ENCODE measurements at places on chromosomes 5 and 9. TPM values are rescaled to one million over a fixed set of nuclear protein-coding genes. Genes with fewer than 3 reads are reported as not detected.

DNA sequence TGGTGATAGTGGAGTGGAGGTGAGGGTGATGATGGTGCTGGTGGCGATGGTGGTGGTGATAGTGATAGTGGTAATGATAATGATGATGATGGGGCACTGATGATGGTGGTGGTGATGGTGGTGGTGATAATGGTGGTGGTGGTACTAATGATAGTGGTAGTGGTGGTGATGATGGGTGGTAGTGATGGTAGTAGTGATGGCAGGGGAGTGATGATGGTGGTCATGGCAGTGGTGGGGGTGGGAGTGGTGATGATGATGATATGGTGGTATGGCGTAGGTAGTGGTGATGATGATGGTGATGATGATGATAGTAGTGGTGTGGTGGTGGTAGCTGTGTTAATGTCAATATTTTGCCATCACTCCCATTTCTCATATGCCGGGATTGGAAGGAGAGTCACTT, 44.5 kb upstream of the ORM1 start:
- DNase-seq = no peak
- no peaks in the 10 kb centered on the region for H3K27me3 ChIP-seq
- H3K4me1 ChIP-seq = no peaks in the 10 kb centered on the region
- H3K4me3 ChIP-seq = no peak overlapping the region

TEX48 gene
- not detected for total RNA-seq

NFIB gene
- 0.40 TPM for total RNA-seq

DNA sequence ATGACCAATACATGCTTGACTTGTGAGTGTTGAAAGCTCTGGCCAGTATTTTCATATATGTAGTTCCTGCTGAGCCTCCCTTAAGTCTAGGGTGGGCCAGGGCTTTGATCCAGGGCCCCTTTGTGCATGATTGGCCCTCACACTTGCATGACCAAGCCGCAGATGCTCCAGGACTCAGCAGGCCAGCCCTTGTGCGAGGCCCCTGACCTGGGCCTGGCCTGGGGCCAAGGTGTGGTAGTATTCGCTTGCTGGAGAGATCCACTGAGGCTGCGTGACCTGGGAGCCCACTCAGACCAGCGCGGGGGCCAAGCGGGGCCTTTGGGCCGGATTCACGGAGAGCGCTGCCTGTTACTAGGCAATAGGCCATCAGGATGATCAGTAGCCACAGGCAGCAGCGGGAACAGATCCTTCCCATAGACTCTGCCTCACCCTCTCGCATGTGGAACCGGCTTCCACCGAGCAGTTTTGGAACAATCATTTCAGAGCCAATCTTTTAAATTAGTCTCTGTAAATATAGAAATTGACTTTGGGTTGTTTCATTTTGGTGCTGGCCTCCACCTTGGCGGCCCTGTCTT, 79.0 kb upstream of the PTCH1 start:
- H3K4me3 ChIP-seq = no peak overlapping the region
- H3K4me1 ChIP-seq = no peaks in the 10 kb centered on the region
- no peak for DNase-seq
- no peaks in the 10 kb centered on the region for H3K36me3 ChIP-seq
- no peaks in the 10 kb centered on the region for H3K27me3 ChIP-seq

PCDHB9 gene
- 3.1 TPM for total RNA-seq

DNA sequence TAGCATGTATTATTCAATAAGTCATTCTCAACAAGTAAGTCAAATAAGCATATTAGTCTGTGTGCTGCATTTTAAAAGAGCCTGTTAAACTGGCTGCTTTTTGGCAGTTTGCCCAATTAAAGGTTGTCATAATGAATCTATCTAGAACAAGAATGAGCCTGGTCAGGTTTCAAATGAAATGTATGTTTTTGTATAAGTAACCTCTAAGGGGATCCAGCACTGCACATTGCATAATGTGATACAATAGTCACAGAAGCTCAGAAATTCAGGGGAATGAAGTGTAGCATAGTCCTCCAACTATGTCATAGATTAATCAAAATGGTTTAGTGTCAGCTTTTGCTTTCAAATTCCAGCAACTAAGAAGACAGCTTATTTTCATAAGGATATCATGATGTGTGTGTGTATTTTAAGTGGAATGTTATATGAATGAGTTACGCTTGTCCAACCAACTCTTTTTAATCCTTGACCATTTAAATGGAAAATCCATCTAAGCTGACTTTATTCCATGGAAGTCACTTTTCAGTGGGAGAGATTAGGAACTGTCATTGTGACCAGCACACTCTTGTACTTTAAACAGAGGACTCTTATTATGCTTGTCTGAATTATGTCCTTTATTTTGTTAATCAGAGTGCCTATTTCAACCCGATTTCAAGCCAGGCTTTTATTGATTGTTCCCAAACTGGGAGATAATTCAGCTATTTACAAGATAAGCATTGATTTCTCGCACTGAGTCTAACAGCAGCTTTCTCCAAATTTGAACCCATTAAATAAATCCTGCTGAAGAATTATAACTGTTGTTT, 283.9 kb upstream of the ADAMTSL1 start:
- H3K27ac ChIP-seq = no peak overlapping the region
- no peaks in the 10 kb centered on the region for H3K36me3 ChIP-seq
- DNase-seq = no peak
- no peaks in the 10 kb centered on the region for H3K4me1 ChIP-seq
- H3K27me3 ChIP-seq = no peaks in the 10 kb centered on the region

SHOC1 gene
- not detected for total RNA-seq

PCDHB2 gene
- total RNA-seq = 34.2 TPM

GRCh38 chr5:153745778-153746395, 255.4 kb downstream of the GRIA1 start:
- no peaks in the 10 kb centered on the region for H3K36me3 ChIP-seq
- no peaks in the 10 kb centered on the region for H3K27me3 ChIP-seq
- peaks cover 22% of the 10 kb centered on the region for H3K4me1 ChIP-seq
- no peak overlapping the region for H3K4me3 ChIP-seq
- H3K27ac ChIP-seq = no peak overlapping the region

DNA sequence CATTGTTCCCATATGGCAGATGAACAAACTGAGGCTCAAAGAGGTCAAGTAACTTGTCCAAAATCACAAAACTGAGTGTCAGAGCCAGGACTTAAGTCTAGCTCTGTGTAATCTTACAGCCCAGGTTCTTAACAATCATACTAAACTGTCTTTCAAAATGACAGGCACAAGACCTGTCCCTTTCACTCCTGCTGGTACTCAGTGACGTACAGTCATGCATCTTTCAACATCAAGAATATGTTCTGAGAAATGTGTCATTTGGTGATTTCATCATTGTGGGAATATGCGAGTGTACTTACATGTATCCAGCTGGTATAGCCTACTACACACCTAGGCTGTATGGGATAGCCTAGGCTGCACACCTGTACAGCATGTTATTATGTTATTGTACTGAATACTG, 646.8 kb upstream of the WWC1 start:
- H3K27me3 ChIP-seq = no peaks in the 10 kb centered on the region
- no peak overlapping the region for H3K4me3 ChIP-seq
- no peak overlapping the region for H3K27ac ChIP-seq

BAAT gene
- 0.09 TPM for total RNA-seq

ADRB2 gene
- 0.40 TPM for total RNA-seq

LHX3 gene
- not detected for total RNA-seq

- H3K4me1 ChIP-seq = no peaks in the 10 kb centered on the region
- H3K4me3 ChIP-seq = no peak overlapping the region
- no peaks in the 10 kb centered on the region for H3K27me3 ChIP-seq
These were observed 138.8 kb downstream of the PCSK1 start for GRCh38 chr5:96293966-96294883.

WNK2 gene
- total RNA-seq = 16.7 TPM

FKTN gene
- 34.2 TPM for total RNA-seq

- H3K4me3 ChIP-seq = no peak overlapping the region
- no peak overlapping the region for H3K27ac ChIP-seq
- no peaks in the 10 kb centered on the region for H3K4me1 ChIP-seq
- no peaks in the 10 kb centered on the region for H3K36me3 ChIP-seq
These were observed 162.0 kb downstream of the DOCK2 start for GRCh38 chr5:169798906-169799660.

MARCHF3 gene
- 6.1 TPM for total RNA-seq

DNA sequence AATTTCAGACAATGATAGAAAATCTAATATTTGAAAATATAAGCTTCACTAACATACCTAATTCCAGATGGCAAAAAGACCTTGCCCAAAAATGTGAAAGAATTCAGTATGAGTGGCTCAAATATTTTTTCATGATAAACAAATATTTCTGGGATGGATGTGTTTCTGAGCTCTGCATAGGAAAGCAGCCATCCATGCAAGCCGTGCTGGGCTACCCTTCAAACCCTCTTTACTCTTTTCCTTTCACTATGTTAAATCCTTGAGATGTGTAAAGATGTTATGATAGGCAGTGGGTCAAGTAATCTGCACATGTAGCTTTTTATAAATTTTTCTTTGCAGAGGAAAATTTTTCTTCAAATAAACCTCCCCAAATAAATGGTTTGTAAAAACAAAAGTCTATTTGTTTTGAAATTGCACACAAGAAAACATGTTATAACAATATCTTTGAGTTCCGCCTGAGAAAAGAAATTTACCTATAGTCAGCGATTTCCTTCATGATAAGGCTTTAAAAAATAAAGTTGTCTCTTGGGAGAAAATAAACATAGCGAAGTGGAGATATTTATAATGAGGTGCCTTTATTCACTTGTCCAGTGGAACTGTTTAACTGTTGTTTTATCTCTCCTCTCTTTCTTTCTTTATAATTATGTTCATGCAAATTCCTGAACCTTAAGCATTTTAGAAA, 154.3 kb upstream of the PITX1 start:
- H3K4me1 ChIP-seq = peaks cover 10% of the 10 kb centered on the region
- H3K27ac ChIP-seq = no peak overlapping the region
- no peaks in the 10 kb centered on the region for H3K36me3 ChIP-seq
- H3K4me3 ChIP-seq = no peak overlapping the region

HMMR gene
- total RNA-seq = 144 TPM

- no peaks in the 10 kb centered on the region for H3K27me3 ChIP-seq
- H3K4me3 ChIP-seq = no peak overlapping the region
- DNase-seq = no peak
- H3K27ac ChIP-seq = no peak overlapping the region
- no peaks in the 10 kb centered on the region for H3K36me3 ChIP-seq
These were observed 63.3 kb downstream of the FAM174A start for GRCh38 chr5:100598446-100598845.

PLPP7 gene
- 11.5 TPM for total RNA-seq

PCDHA1 gene
- total RNA-seq = 0.19 TPM

- no peaks in the 10 kb centered on the region for H3K36me3 ChIP-seq
- no peaks in the 10 kb centered on the region for H3K27me3 ChIP-seq
- H3K4me1 ChIP-seq = no peaks in the 10 kb centered on the region
These were observed 9.4 kb upstream of the CD72 start for GRCh38 chr9:35627575-35627974.

LRRC19 gene
- total RNA-seq = not detected

DNA sequence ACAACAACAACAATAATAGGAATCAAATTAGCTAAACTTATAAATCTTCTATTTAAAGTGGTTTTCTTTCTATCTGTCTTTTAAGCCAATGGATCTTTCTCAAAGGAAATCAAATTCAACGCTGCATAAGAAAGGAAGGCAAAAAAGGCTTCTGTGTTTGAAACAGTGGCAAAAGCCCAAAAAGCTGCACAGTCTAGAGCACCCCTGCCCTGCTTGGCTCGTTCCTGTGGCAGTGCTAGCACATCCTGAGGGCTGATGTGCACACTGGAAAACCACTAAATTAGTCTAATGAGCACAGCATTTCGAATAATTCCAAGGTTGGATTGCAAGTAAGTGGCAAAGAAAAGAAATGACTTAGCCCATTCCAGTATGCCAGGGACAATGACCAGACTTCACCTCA, 80.7 kb downstream of the AP3B1 start:
- no peak overlapping the region for H3K4me3 ChIP-seq
- DNase-seq = no peak
- no peaks in the 10 kb centered on the region for H3K4me1 ChIP-seq
- peaks cover 24% of the 10 kb centered on the region for H3K36me3 ChIP-seq

All from neural progenitor cell (in vitro differentiated cells).